Thyroid gland (tissue), 4 donors: ENCODE measurements at places on chromosomes 12 and 14. TPM values are rescaled to one million over a fixed set of nuclear protein-coding genes. Genes with fewer than 3 reads are reported as not detected.

The RHOF gene
- total RNA-seq: 88.9 TPM

The OVCH1 gene
- total RNA-seq: 0.27 TPM

The SLC4A8 gene
- total RNA-seq: 0.40 TPM

The NAA30 gene
- total RNA-seq: 23.9 TPM

The ITGB7 gene
- total RNA-seq: 15.6 TPM
